Naive B cell (primary cell): ENCODE measurements at places on chromosomes 3 and 15. TPM values are rescaled to one million over a fixed set of nuclear protein-coding genes. Genes with fewer than 3 reads are reported as not detected.
A peak's percentile ranks its signal among the peaks of the same experiment; 100 is the strongest.

DNA sequence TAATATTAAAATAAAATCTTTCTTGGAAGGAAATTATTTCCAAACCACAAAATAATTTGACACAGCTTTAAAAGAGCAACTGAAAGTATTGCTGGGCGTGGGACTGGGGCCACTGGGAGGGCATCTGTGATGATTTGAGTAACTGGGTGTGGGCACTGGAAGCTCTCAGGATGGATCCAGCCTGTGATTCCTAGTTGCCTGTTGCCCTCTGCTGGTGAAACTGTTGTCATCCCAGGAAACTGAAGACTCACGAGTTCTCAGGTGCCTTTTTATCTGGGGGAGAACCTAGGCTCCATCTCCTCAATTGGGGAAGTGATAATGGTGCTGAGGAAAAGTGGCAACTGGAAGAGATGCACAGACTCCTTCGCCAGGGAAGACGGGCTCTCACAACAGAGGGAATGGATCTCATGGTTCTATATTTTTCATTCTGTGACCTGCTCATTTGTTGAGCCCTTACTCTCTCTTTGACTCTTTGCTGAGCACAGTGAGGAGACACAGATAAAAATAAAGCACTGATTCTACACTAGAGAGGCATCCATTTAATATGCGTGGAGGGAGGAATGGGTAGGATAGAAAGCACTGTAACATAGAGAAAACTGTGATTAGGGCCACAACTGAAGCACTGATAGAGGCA lies 61.6 kb downstream of the TPRG1 start:
- no peak for DNase-seq

- DNase-seq, result no peak
These were observed 880 bp upstream of the ARMC8 start for GRCh38 chr3:138186221-138186620.

GRCh38 chr3:152381881-152382295 lies 113.2 kb downstream of the MBNL1 start:
- DNase-seq, result no peak

DNA sequence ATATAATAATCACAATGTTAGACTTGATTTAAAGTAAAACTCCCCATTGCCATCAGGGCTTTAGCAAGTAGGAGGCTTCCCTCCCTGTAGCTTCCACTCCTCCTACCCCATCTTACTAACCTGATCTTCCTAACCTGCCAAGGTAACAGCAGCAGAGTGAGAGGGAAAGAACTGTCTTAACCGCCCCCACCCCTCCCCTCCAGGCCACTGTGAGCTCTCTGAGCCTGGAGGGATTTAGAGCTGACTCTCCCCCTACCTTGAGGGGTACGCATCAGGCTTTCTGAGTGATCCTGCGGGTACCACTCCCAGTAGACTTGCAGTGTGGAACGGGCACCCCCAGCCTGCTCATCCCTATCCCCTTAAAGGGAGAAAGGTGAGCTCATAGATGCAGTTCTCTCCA lies 11.4 kb upstream of the PRSS50 start:
- DNase-seq, result no peak

DNA sequence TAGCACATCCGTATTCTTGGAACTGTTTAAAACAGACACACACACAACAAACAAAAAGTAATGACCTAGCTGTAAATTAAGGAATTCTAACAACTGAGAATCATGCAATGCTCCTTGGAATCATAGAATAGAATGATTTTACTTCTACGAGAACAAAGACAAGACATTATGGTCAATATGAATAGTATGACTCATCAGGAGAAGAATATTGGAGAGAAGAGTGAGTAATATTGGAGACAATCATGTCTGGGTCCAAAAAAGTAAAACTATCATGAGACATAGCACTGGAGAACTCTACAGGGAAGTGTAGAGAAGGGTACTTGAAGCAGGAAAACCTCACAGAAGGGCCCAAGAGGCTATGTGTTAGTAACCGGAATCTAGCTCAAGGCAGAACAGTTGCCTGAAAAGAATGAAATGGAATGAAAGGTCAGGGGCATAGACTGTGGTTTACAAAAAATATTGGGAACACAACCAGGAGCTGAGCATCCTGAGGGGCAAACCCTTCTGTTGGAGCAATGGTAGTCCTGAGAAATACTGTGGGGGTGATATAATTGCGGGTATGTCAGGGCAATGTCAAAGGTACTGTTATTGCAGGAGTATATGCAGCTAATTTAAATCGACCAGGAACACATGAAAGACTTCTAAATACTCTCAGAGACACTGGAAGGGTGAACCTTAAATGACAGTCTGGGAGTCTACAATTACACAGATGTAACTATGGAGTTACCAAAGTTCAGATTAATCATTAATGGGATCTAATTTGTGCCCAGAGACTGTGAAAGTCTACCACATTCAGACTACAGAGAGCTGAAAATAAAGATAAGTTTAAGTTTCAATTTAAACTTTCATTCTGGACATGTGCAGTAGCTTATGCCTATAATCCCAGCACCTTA lies 201.2 kb downstream of the BCHE start:
- no peak for DNase-seq

DNA sequence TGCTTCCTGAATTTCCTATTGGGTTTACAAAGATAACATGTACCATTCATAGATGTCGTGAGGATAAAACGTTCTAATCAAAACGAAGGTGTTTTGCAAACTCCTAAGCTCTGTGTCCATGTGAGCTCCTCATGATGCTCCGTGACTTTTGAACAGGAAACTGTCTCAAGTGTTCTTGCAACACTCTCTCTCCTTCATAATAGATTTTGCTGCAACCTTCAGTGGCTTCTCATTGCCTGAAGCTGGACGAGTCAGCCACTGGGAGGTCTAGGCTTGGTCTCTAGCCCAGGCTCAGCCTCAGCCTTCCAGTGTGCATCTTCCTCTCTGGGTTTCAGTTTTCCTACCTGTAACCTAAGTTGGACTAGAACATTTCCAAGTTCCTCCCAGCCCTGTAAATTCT lies 18.7 kb upstream of the BCL2A1 start:
- no peak for DNase-seq

Gene ACY1
- 17.2 TPM for polyA plus RNA-seq

DNA sequence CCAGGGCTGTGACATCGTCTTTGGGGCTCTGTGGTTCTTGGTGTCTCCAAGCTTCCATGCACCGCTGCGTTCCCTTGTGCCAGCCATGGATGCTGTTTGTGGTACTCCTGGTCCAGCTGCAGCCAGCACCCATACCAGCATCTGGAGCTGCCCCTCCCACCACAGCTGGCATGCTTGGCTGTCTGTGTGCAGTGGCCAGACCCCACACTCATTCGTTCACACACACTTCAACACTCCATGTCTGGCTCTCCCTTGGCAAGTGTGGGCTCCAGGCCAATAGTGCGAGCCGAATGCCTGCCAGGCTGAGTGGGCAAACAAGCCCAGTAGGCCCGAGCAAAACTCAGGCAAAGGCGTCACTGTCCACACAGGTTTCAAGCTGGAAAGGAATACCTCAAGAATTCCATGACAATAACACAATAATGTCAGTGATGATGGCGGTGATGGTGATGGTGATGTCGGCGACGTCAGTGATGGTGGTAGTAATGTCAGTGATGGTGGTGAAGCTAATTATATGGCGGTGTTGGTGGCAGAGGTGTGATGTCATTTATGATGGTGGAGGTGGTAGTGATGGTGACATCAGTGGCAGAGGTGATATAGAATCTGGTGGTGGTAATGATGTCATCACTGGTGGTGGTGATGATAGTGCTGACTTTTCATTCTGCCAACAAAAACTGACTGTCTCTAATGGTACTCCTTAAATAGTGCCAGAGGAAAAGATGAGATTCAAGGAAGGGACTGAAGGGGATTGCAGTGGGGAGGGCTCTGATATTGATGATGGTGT lies 19.3 kb downstream of the TBC1D21 start:
- DNase-seq, result no peak

- DNase-seq, result no peak
These were observed 13.3 kb downstream of the RRP9 start for GRCh38 chr3:51928438-51928837.

DNA sequence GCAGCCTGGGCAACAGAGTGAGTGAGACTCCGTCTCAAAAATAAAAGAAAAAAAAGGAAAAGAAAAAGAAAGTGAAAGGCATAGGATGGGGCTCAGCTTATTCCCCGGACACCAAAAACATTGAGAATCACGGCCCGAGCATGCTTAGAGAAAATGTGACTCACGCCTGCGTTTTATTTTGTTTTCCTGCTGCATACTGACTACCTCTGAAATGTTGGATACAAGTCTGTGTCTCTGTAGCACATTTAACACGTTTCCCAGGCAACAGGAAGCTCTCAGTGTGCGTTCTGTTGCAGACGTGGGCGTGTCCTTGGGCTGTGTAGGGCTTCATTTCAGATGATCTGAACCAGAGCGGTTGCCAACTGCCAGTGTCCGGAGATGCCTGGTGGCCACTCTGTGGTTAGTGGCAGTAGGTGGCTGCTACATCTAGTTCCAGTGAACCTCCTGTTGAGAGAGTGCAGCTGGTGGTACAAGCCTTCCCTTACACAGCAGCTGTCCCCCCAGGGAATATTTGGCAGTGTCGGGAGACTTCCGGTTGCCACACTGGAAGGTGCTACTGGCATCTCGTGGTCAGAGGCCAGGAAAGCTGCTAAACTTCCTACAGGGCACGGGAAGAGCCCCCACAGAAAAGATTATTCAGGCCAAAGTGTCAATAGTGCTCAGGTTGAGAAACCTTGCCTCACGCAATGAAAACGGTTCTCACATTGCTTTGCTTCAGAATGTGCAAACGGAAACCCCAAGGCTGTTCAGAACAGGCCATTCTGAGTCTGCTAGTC lies 3.0 kb downstream of the SLC51A start:
- peak; percentile 45 for DNase-seq

DNA sequence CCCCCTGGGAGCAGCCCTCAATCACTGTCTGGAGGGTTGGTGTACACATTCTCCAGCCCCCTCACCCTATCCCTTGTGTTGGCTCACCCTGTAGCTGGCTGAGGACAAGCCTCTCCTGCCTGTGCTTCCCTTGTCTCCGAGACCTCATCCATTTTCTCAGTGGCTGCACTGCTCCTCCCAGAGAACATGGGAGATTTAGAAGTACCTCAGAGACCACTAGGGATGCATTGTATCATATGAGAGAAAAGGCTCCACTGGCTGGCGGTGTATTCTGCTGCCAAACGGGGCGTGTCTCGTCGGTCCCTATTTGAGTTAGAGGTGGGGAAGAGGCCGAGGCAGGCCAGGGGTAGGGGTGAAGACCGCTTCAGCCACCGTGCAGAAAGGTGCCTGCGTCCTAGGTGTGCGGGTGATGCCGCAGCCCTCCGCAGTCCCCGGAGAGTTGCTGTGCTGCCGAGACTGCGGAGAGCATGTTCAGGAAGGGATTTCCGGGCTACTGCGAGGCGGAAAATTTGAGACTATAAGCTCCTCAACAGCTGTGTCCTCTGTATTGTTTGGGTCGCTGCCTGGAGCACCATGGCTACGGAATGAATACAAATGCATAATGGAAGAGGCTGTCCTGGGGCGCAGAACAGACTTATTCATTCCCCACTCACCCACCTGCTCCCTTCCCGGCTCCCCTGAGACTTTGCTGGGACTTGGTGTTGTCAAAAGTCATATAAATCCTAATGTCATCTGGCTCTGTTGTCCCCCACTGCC lies 43.8 kb downstream of the SPSB4 start:
- DNase-seq, result no peak

Gene RTP1
- polyA plus RNA-seq, result not detected

Gene SHC4
- not detected for polyA plus RNA-seq

Gene IQGAP1
- polyA plus RNA-seq, result 169 TPM

Gene GNAT1
- not detected for polyA plus RNA-seq
